ENCODE measurements at places on chromosomes 3 and 15. TPM values are rescaled to one million over a fixed set of nuclear protein-coding genes. Genes with fewer than 3 reads are reported as not detected.

The RHOV gene
- 1.6 TPM for total RNA-seq

The GXYLT2 gene
- 1.0 TPM for total RNA-seq

The CAMK1 gene
- 38.7 TPM for total RNA-seq

The CATSPER2 gene
- total RNA-seq, result 0.52 TPM

DNA sequence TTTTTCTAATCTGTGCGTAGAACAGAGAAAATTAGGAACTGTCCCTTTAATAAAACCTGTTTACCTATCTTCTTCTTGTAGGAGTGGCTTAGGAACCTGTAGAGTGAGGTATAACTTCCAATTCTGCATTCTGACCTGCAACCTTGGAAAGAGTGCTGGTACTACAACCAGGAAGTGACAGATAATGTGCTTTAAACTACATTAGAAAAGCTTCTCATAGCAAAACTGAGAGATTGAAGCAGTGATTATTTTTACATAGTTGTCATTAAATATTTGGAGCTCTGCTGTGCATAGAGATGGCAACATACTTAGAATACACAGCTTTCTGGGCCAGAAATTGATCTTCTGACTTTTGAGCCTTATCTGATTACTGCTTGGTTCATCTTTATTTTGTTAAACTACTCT is 50.4 kb upstream of the ZDHHC23 start:
- peak; percentile 52 for DNase-seq

- DNase-seq, result peak; percentile 3
Observed at GRCh38 chr3:17213102-17213501, 328.3 kb downstream of the PLCL2 start.

DNA sequence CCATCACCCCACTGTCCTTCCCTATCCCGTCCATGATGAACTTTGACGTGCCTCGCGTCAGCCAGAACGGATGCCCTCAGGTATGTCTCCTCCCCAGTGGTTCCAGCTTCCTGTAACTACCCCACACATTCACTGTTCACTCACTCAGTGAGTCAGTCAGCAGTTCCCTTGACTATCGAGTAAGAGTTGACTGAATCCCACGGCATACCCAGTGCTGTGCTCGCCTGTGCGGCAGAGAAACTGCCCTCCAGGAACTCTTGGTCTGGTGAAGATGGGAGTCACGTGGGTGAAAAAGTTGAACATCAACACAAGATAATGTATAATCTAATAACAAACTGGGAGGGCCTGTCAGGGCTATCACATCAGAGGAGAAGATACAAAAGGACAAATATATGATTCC is 36.7 kb downstream of the CCDC33 start:
- DNase-seq, result peak; percentile 71

- DNase-seq, result peak; percentile 72
Observed at GRCh38 chr3:177213801-177214535, 16.7 kb upstream of the TBL1XR1 start.

- DNase-seq, result peak; percentile 49
Observed at GRCh38 chr3:37993820-37994638, 3.4 kb downstream of the VILL start.

- peak; percentile 37 for DNase-seq
Observed at GRCh38 chr3:177300842-177301241, 103.6 kb upstream of the TBL1XR1 start.

GRCh38 chr3:182138393-182138792 is 426.7 kb downstream of the SOX2 start:
- no peak for DNase-seq

DNA sequence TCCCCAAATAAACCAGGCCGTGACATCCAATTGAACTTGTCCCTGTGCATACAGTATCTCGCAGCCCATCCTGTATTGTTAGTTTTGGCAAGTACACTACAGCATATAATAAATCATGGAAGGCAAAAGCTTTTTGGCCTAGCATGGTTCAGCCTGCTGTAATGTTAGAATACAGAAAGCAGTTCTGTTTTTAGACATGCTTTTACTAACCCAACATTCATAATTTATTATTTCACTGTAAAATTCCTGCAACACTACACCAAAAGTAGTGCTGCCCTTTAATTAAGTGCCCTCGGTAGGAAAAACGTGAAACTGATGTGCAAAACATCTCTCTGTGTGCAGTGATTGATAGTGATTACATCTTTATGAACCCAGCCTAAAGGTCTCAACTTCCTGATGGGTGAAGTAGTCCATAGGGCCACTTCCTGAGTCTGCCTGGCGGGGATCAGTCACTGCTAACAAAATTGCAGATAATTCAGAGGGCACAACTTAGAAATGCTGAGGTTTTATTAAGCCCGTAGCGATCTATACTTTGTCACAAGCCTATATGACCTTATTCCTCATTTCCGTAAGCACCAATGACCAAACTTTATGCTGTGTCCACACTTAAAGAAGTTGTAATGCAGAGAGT is 227.8 kb downstream of the CDIN1 start:
- DNase-seq, result no peak

- DNase-seq, result no peak
Observed at GRCh38 chr3:162994165-162994564, 1497.6 kb downstream of the OTOL1 start.

GRCh38 chr15:60379525-60380274 is 18.1 kb downstream of the ANXA2 start:
- DNase-seq, result peak; percentile 92

- DNase-seq, result no peak
Observed at GRCh38 chr15:65192016-65192415, 6.9 kb upstream of the CLPX start.
